ENCODE measurements at places on chromosomes 12 and 14.

GRCh38 chr12:6347367-6348338, 5.8 kb upstream of the TNFRSF1A start:
- DNase-seq = no peak

- no peak for DNase-seq
Measured at GRCh38 chr14:68487805-68488590, 304.9 kb downstream of the ZFP36L1 start.

DNA sequence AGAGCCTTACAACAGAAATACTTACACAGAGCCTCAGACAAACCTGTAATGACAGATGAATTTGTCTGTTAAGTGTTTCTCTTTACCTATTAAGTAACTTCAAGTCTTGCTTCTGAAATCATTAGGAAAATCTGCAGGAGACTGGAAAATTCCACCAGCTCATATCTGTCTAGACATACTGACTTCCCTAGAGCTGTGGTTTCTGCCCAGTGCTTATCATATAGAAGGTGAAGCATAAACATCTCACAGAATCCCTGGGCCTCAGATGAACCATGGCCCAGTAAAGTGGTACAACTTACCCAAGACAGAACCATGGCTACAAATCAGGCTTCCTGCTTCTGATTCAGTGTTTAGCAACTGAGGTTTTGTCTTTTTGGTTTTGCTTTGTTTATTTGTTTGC, 91.6 kb downstream of the EGLN3 start:
- no peak for DNase-seq

GRCh38 chr12:131836193-131836592, 8.0 kb downstream of the MMP17 start:
- no peak for DNase-seq

DNA sequence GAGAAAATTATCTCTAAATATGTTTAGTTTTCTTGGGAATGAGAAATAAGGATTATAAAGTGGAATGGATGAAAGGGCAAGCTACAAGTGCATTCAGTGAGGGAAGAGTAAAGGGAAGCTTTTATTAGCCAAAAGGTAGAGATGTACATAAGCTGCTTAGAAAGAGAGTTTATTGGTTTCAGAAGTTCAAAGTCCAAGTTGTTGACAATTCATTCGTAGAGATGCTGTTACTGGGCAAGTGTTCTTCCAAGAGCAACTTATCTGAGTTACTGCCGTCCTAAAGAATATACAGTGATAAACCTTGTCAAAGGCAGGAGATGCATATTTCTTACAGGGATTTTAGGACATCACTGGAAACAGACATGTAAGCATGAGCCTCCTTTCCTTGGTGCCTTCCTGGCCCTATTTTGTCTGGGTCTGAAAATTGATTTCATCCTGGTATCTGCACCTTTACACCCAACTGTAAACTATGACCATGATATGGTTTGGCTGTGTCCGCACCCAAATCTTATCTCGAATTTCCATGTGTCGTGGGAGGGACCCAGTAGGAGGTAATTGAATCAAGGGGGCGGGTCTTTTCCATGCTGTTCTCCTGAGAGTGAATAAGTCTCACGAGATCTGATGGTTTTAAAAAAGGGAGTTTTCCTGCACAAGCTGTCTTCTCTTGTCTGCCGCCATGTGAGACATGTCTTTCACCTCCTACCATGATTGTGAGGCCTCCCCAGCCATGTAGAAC, 46.8 kb downstream of the TRMT5 start:
- DNase-seq = no peak

DNA sequence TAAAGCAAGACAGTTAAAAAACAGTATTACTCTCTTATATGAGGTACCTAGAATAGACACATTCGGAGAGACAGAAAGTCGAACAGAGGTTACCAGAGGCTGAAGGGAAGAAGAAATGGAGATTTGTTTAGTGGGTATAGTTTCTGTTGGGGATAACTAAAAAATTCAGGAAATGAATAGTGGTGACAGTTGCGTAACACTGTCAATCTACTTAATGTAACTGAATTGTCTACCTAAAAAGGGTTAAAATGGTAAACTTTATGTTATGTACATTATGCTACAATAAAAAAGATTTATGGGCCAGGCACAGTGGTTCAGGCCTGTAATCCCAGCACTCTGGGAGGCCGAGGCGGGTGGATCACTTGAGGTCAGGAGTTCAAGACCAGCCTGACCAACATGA, 30.6 kb upstream of the SLC6A13 start:
- no peak for DNase-seq

DNA sequence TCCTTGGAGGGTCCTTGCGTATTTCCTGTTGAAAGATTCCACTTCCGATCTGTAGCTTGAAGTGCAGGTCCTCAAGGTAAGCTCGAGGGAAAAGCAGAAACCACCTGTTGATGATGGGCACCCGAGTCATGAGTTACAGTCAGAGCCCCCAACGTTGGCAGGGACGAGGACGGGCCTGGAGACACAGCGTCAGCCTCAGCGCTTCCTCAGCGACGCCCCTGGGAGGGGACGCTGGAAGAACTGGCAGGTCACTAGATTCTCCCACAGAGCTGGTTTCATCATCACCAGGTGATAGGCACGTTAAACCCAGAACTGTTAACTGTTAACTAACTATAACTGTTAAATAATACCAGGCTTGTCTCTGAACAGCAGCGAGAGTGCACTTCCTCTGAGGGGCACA, 101.8 kb downstream of the TNFAIP2 start:
- no peak for DNase-seq

- no peak for DNase-seq
Measured at GRCh38 chr12:89187507-89187906, 164.8 kb downstream of the DUSP6 start.

All from activated CD4-positive, alpha-beta memory T cell treated with anti-CD3 and anti-CD28 coated beads, Interleukin-2, amount 10 ng/mL, durations not matched to agents 7 days and 5 days (primary cell).